ENCODE measurements at places on chromosomes 13 and 19.

- no peak for DNase-seq
Measured at GRCh38 chr13:72104656-72105180, 237.7 kb upstream of the DACH1 start.

DNA sequence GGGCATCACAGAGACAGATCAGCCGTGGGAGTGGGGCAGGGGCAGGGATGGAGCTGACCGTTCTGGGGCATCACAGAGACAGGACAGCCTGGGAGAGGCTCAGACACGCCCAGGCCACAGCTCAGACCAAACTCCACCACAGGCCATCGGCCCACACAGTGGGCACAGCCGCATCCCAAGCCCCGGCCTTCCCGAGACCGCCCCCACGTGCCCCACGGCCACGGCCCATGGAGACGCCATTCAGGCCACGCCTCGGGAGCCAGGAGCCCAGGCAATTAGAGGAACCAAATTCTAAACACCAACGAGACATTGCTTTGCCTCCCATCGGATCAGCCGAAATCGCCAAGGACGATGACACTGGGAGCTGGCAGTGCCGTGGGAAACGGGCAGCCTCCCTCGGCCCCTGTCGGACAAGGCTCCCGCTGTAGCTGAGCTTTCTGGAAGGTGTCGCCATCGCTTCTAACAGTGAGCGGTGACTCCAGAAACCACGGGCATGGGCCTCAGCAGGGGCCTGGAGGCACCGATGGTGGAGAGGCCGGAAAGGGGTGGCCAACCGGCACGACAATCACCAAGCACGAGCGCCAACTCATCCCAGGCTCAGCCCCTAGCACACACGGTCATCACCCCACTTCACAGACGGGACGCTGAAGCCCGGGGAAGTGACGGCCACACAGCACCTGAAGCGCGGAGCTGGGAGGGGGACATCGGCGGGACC, 2.4 kb downstream of the PIP5K1C start:
- no peak for DNase-seq

DNA sequence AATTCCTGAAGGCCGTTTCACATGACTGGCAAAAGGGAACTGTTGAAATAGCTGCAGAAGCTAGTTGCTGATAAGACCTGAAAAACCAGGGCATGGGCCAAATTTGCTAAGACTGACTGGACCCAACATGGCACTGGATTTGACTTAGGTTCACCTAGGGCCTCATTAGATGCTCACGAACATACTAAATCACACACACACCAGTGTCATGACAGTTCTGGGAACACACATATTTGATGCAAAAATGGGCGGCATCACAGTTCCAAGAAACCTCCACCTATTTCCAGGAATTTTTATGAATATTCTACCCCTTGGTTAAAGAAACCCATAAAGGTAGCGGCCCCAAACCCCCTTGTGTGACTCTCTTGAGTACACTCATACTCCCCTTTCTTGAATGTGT, 99.6 kb upstream of the OBI1 start:
- DNase-seq: no peak

- DNase-seq: no peak
Measured at GRCh38 chr19:43674183-43674582, 4.2 kb upstream of the PLAUR start.

- DNase-seq: no peak
Measured at GRCh38 chr13:106883976-106884375, 316.0 kb upstream of the ARGLU1 start.

- no peak for DNase-seq
Measured at GRCh38 chr19:55212447-55212846, 3.1 kb upstream of the PTPRH start.

DNA sequence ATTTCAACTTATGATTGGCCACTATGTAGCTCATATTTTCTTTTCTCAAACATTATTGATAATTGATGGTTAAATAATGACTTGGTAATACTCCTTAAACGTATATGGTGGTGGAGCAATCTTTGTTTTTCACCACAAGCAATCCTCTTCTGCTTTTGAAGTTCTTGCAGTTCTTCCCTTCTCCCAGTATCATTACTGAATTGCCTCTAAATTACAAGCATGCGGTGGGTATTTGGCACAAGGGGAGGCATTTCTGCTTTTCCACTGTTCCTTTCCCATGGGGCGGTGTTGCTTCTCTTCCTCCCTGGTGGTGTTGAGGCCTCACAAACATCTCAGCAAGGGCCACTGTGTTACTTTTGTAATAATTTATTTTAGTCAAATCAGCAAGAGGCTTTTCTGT, 234.4 kb upstream of the RXFP2 start:
- DNase-seq: no peak
